ENCODE measurements at places on chromosomes 6 and 20.

DNA sequence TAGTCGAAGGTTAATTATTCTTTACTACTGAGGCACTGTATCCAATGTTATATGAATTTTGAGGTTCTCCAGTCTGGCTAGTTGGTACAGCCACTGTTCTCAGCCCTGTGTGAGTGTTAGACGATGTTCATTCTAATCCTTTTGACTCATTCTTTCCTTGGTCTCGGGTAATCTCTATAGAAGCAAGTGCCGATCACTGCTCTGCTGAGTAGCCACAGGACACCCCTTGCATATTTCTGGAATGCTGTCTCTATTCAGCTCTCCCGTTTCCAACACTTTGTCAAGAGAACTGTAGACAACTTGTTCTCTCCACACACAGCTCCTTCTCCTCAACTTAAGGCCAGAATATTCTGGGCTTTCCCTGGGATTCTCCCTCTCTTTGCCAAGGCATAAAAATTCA lies 42.4 kb upstream of the PLCB1 start:
- DNase-seq = no peak

GRCh38 chr6:127085181-127085580 lies 33.3 kb upstream of the RSPO3 start:
- no peak for DNase-seq

DNA sequence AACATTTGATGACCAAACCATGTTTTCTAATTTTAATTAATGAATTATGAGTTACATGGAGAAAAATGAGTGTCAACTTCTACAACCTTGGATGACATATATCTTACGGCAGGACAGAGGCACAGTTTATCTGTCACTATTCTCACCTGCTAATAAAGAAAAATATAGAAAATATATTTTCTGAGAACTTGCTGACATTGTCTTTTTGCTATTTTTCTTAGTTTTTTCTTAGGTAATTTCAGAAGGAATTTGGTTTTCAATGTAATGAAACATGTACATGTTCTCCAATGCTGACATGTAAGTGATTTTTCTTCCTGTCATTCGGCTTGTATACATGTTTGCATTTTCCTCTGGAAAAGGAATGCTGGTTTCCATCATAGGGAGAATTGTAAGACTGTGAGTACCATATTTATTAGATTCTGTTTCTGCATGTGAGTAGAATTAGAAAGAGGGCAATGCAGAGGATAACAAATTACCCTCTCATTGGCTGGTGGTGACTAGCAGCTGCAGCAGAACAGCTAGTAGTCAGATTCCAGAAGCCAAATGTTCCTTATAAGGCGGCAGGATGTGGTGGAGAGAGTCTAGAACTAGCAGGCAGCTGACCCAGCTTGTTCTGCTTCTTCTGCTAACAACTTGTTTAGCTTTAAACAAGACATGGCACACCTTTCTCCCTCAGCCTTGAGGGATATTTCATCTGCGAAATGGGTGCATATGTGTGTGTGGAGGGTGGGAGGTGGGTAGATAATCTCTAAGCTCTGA lies 132.8 kb upstream of the SPACA1 start:
- no peak for DNase-seq

DNA sequence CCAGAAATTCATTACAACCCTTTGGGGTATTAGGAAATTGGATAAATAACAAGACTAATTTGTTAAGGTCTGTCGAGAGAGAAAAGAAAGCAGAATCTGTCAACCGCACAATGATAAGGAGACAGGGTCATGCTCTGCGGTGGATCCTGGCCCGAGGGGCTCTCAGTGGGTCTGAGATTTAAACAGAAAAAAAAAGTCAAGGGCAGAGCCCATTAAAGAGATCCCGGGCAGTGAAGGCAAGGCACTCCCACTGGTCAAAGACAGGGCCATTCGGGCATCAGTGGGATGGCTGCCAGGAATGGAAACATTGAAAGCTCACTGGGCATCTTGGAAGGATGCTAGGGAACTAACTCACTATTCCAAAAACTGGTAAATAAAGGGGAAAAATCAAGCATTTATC lies 77.9 kb downstream of the GNAS-AS1 start:
- no peak for DNase-seq

DNA sequence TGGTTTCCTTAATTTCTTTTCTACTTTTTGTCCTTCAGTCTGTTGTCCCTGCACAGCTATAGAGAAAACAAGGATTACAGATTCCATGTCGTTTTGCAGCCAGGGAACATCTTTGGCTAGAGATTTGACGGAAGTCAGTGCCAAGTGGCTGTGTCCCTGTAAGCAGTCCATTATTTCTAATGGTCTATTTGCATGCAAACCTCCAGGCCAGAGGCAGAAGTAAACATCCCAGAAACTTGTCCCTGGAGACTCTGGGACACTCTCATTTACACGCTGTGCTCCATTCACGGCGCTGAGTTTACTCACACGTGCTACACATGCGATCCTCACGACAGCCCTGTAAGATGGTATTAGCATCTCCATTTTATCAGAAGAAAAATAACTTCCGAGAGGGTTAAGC lies 355.5 kb downstream of the PRKN start:
- DNase-seq = no peak

DNA sequence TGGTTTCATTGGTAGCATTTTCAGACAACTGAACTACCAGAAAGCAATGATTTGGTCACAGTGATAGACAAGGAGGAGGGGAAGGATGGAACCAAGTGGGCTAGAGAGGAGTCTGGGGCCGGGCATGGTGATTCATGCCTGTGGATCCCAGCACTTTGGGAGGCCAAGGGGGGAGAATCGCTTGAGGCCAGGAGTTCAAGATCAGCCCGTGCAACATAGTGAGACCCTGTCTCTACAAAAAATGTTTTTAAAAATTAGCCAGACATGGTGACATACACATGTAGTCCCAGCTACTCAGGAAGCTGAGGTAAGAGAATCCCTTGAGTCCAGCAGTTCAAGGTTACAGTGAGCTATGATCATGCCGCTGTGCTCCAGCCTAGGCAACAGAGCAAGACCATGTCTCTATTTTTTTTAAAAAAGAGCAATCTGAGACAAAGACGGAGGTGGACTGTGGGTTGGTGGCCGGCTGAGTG lies 70.6 kb downstream of the SYCP2L start:
- DNase-seq = no peak

DNA sequence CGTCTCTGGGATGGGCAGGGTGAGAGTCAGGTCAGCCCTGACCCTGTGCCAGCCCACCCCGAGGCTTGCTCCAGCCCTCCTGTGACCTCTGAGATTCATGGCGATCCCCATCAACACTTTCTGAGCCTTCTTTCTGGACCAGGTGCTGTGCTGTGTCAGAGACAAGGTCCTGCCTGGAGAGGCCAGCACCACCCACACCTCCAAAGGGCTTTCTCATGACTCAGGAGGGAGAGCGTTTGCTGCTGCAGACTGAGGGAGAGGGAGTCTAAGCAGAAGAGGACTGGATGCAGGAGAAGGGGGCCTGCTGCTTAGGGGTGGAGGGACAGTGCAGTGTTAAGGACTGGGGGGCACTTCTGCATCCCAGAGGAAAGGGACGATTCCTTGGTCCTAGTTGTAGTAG lies 193.5 kb downstream of the LRFN2 start:
- no peak for DNase-seq

GRCh38 chr6:75102301-75102700 lies 103.6 kb downstream of the COL12A1 start:
- no peak for DNase-seq

DNA sequence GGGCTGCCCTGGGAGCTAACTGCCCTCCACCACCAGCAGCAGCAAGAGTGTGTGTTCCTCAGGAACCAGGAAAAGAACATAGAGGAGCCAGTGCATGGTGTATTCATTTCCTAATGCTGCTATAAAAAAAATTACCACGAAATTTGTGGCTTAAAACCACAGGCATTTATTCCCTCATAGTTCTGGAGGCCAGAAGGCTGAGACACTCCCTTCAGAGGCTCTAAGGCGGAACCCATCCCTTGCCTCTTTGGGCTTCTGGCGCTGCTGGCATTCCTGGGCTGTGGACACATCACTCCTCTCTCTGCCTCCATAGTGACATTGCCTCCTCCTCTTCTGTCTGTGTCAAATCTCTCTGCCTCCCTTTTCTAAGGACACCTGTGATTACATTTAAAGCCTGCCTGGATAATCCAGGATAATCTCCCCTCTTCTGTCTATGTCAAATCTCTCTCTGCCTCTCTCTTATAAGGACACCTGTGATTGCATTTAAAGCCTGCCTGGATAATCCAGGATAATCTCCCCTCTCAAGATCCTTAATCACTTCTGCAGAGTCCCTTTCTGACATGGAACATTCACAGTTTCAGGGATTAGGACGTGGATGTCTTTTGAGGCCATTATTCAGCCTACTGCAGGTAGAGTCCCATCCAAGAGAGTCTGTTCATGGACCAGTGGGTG lies 54.7 kb downstream of the NDUFAF5 start:
- DNase-seq = no peak

DNA sequence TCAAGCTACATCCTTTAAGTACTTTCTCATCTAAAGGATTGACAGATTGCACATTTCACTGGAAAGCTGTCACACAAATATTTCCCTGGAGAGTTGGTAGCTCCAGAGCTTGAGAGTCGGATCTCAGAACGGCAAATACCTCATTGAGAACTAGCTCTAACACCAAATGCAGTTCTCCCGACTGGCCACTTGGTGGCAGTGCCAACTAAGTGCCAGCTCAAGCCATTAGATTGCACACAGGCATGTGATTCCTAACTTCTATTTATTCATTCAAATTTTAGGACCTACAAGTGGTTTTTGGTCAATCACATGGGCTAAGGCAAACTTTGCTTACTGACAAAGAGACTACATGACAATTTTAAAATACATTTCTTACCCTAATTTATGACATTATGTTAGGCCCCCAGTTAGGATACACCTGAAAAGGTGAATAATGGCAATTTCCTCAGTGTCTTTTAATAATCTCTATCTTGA lies 7.9 kb upstream of the MCHR2 start:
- no peak for DNase-seq

DNA sequence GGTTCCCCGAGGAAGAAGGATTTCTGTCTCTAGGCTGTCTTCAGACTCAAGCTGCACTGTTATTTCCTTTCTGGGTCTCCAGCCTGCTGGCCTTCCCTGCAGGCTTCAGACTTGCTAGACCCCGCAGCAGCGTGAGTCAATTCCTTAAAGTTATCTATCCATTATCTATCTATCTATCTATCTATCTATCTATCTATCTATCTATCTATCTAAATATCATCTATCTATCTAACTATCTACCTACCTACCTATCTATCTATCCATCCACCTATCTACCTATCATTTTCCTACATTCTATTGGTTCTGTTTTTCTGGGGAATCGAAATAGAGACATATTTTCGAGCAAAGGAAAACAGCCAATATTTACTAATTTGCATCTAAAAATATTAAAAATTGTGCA lies 48.7 kb upstream of the BMP6 start:
- no peak for DNase-seq

DNA sequence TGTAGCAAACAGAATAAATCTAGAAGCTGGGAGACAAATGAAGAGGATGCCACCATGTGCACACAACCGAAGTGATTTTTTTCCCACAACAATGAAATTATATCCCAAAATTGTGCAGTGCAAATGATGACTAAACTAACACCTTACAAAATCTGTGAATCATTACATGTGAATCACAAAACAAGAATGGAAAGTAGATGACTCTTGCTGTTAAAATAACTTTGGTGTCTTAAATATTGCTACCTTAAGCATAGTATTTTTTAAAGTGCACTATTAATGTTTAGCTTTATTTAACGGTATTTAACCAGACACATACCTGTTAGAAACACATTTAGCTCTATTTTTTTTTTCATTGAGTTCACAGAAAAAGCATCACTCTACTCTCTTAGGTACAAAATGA lies 190.8 kb downstream of the TBC1D32 start:
- DNase-seq = no peak

GRCh38 chr6:152942319-152942869 lies 40.4 kb downstream of the FBXO5 start:
- DNase-seq = no peak

- DNase-seq = no peak
Observed at GRCh38 chr20:8642247-8642646, 426.6 kb upstream of the PLCB4 start.

GRCh38 chr6:35165630-35166071 lies 24.5 kb upstream of the TCP11 start:
- no peak for DNase-seq

GRCh38 chr20:35257175-35257909 lies 20.6 kb downstream of the MMP24OS start:
- DNase-seq = no peak

- DNase-seq = no peak
Observed at GRCh38 chr20:49591217-49591865, 23.4 kb upstream of the PTGIS start.

DNA sequence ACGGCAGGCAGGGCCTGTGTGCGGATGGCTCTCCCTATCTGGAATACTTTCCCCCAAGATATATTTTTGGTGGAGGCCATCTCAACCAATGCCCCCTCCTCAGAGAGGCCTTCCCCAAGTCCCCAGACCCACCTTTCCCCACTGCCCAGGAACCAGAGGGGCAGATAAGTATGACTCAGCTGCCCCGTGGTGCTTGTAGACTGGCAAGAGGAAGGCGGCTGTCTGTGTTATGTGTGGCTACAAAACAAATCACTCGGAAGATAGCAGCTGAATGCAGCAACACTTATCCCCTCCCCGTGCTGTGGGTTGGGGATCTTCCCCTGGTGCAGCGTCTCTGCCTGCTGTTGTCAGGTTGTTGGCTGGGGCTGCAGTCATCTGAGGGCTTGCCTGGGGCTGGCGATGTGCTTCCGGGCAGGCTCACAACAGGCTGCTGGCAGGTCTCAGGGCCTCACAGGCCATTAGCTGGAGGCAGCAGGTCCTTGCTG lies 7.1 kb downstream of the NPEPL1 start:
- no peak for DNase-seq

DNA sequence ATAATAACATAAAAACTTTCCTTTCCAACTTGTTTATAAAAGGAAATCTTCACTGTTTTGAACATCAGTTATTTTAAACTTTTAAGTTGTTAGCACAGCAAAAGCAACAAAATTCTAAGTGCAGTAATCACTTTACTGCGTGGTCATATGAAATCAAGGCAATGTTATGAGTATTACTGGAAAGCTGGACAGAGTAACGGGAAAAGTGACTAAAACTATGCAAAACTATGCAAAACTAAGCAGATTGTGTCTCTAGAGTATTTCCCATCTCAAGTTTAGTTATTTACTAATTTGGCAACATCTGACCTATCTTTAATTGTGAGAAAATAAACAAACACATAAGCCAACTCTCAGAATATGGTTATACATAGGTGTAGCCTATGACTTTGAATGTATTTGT lies 10.9 kb upstream of the ANKEF1 start:
- no peak for DNase-seq

- no peak for DNase-seq
Observed at GRCh38 chr20:46914789-46915379, 20.2 kb downstream of the EYA2 start.

- no peak for DNase-seq
Observed at GRCh38 chr6:76264468-76264867, 192.0 kb upstream of the IMPG1 start.

Data from central memory CD8-positive, alpha-beta T cell (primary cell).